ENCODE measurements at places on chromosomes 2 and 18.

DNA sequence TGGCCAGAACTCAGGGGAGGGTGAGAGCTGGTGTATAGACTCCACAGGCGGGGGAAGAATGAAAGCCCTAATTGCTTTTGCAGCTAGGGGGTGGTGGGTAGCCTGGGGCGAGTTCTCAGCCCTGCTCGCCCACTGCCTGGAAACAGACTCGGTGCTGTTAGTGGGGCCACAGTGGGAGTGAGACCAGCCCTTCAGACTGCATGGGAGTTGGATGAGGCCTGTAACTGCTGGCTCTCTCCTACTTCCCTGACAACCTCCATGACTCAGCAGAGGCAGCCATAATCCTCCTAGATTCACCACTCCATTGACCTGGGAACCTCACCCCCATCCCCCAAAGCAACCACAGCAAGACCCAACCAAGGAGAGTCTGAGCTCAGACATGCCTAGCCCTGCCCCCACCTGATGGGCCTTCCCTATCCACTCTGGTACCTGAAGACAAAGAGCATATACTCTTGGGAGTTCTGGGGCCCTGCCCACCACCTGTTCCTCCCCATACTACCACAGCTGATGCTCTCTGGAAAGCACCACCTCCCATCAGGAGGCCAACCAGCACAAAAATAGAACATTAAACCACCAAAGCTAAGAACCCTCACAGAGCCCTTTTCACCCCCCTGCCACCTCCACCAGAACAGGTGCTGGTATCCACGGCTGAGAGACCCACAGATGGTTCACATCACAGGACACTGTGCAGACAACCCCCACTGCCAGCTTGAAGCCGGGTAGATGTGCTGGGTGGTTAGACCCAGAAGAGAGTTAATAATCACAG, 226.3 kb downstream of the EIPR1 start:
- no peak for DNase-seq

DNA sequence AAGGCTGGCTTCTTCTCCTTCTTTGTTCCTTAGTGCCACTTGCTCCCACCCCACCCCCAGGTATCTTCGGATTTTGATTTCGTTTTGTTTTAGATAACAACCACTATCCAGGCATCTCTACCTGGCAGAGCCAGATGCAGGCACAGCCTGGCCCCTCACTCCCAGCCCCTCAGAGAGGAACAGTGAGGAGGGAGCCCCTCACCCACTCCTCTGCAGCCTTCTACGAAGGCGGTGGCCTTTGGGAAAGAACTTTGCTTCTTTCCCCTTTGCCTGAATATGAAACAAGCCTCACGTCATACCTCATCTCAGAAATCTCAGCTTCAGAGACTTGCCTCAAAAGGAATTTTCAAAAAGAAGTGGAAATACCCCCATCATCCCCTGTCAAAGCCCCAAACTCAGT, 6.3 kb upstream of the CYP26B1 start:
- DNase-seq: no peak

- DNase-seq: no peak
These were observed 206.1 kb downstream of the KLHL29 start for GRCh38 chr2:23591111-23591510.

GRCh38 chr2:46578961-46579360, 99.6 kb downstream of the TMEM247 start:
- DNase-seq: no peak

DNA sequence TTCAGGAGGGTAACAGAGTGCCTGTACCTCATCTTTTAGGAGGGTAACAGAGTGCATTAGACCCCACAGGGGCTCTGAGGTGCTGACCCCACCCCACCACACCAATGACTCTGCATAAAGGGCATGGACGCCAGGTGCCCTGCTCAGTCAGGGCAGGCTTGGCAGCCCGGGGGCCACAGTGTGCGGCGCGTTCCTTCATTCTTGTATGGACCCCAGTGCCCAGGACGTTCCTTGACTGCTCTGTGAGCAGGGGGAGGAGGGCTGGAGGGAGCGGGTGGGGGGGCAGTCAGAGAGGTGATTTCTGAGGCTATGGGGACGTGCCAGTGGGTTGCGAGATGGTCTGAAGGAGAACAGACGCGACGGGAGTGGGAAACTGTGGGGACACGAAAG, 168.7 kb upstream of the NCK2 start:
- DNase-seq: no peak

DNA sequence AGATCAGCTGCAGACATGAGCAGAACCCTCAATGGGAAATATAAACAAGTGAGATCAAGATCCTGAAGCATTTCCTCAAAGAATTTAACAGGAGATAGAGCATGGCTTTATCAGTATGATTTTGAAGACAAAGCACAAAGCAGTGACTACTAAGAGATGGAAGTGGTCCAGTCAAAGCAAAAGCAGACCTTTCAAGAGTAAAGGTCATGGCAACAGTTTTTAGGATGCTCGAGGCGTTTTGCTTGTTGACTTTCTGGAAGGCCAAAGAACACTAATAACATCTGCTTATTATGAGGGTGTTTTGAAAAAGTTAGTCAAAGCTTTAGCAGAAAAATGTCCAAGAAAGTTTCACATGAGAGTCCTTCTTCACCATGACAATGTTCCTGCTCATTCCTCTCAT, 128.5 kb downstream of the KCNE4 start:
- no peak for DNase-seq

Data from activated CD4-positive, alpha-beta T cell treated with anti-CD3 and anti-CD28 coated beads, Interleukin-2, amount 10 ng/mL, durations not matched to agents 7 days and 5 days (primary cell).